ENCODE measurements at places on chromosomes 3 and 15.

DNA sequence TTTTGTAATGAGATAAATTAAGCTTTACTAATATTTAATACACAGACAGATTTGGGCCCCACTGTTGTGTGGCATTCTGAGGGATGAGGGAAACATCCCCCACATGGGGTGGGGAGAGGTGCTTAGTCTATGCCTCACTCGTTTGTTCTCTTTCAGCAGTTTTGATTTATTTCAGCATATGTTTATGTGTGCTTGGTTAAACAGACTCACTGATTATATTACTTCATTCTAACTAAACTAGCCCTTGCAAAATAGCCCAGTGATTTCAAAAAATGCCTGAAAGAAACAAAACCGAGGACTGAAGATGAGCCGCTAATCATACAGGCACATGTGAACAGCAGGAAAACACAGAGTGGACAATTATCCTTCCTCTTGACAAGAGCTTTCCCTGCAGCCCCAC is 27.2 kb downstream of the TNFAIP8L3 start:
- no peak for DNase-seq

GRCh38 chr3:132622148-132622547 is 25.1 kb downstream of the ACKR4 start:
- DNase-seq, result no peak

DNA sequence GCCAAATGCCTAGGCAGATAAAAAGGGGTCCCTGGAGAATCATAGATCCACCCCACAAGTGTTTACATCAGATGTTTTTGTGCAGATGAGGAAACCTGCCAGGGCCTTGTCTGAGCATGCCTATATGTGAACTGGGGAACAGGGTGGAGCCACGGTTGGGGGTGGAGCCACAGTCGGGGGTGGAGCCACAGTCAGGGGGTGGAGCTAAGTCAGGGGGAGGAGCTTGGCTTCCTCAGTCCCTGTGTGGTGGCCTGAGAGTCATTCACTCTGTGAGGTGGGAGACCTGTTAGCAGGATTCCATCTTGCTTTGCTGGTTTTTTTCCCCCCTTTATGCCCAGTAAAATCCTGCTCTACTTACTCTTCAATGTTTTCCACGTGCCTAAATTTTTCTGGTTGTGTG is 57.8 kb upstream of the TGFBR2 start:
- no peak for DNase-seq

DNA sequence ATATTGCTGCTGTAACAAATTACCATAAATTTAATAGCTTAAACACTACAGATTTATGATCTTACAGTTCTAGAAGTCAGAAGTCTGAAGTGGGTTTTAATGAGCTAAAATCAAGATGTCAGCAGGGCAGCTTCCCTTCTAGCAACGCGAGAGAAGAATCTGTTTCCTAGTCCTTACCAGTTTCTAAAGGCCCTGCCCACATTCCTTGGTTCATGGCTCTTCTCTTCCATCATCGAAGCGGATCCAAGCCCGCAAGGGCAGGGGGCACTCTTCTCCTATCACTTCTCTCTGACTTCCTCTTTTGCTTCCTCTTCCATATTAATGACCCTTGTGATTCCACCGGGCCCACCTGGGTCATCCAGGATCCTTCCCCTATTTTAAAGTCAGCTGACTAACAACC is 16.1 kb downstream of the MINDY4B start:
- DNase-seq, result no peak

GRCh38 chr15:31344266-31344665 is 17.6 kb downstream of the KLF13 start:
- DNase-seq, result no peak
